Activated T-helper 1 cell treated with anti-CD3 and anti-CD28 coated beads, Interleukin-2, amount 50 U/mL, for 16 hours (primary cell): ENCODE measurements at places on chromosomes 13 and 19.

DNA sequence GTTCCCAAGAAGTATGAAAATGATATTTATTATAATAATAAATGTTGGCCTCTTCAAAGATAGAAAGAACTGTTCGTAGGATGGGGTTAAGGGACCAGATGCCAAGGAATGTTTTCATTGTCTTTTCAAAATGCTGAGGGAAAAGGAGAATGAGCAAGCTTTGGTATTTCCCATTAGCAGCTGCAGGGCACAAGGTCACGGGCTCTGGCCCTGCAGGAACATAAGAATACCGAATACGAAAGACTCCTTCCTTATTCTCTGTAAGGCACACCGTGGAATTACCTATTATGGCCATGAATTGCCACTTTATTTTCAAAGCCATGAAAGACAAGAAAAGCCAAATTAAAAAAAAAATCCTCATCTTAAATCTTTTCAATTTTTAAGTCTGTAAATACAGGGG is 49.6 kb upstream of the OLFM4 start:
- DNase-seq, result no peak

- no peak for DNase-seq
Observed at GRCh38 chr19:19321141-19321577, 530 bp downstream of the MAU2 start.

DNA sequence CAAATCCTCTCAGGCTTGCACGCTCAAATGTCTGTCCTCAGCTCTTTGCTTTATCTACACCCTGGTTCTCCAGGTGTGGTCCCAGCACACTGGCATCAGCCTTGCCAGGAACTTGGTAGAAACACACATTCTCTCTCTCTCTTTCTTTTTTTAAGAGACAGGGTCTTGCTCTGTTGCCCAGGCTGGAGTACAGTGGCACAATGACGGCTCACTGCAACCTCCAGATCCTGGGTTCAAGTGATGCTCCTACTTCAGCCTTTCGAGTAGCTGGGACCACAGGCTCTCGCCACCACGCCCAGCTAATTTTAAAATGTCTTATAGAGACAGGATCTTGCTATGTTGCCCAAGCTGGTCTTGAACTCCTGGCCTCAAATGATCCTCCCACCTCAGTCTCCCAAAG is 20.8 kb downstream of the ADGRL1 start:
- DNase-seq, result no peak

GRCh38 chr13:90792335-90792734 is 555.2 kb upstream of the MIR17HG start:
- DNase-seq, result no peak

- DNase-seq, result no peak
Observed at GRCh38 chr13:45194081-45194939, 6.5 kb downstream of the KCTD4 start.

GRCh38 chr13:98992355-98992754 is 14.5 kb upstream of the DOCK9 start:
- no peak for DNase-seq

- DNase-seq, result no peak
Observed at GRCh38 chr13:93345770-93346169, 119.2 kb downstream of the GPC6 start.

DNA sequence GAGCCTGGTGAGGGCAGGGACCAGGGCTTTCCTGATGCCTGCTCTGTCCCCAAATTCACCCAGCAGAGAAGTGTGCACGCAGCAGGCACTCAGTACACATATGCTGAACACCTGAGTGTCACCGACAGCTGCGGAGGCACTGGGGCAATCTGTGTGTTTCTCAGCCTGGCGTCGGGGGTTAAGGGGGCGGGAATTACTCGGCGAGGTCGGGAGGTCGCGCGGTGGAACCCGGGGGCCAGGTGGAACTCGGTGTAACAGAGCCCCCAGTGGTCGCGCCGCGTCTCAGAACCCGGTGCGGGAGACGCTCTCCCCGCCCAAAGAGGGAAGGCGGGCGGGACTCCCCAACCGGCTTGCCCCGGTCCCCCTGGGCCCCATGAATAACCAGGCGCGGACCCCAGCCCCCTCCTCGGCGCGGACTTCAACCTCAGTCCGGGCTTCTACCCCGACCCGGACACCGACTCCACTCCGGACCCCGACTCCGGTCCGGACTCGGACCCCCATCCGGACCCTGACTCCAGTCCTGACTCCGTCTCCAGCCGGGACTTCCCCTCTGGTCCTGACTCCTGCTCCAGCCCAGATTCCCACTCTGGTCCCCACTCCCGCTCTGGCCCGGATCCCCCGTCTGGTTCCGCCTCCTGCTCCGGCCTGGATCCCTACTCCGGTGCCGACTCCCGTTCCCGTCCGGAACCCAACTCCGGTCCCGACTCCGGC is at the start of gene SELENOV:
Gene SELENOV, plus strand, starts transcription at position 300 of the 711 bp plus-strand sequence. Its CDS starts 74 bp downstream, at position 374.
- DNase-seq, result no peak

- DNase-seq, result no peak
Observed at GRCh38 chr13:113258321-113259054, 38.6 kb upstream of the LAMP1 start.

GRCh38 chr19:4593409-4593851 is 33.9 kb upstream of the SEMA6B start:
- DNase-seq, result no peak

DNA sequence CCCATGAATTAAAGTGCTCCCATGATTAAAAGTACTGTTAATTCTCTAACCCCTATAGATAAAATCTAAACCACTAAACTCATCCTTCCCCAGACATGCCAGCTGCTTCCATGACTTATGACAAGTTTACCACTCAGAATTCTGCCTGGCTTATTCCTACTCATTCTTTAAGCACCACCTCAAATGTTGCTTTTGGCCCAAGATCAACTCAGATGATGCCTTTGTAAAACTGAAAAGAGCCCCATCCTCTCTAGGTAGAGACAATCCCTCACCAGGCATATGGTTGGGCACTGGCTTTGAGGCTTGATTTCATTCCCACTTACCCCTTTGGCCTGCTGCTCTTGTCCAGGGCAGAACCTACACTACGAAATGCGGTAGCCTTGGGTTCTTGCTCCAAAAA is 250.0 kb downstream of the DNAJC15 start:
- DNase-seq, result no peak

GRCh38 chr19:29837448-29837981 is 25.7 kb downstream of the CCNE1 start:
- DNase-seq, result no peak

GRCh38 chr19:7506385-7507328 is 9.2 kb upstream of the ZNF358 start:
- DNase-seq, result no peak

DNA sequence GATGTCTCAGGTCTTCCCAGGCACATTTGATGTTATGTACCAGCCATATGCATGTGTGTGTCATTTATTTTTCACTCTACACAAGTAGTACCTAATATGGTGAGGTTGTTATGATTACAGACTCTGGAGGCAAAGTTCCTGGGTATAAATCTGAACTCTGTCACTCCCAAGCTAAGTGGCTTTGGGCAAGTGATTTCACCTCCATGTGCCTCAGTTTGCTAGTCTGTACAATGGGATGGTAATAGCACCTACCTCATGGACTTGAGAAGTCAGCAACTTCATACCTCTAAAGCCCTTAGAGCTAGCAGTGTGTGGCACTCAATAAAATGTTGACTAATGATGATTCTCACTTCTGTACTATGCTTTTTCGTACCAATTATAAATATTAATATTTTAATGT is 3.9 kb upstream of the CATSPERG start:
- DNase-seq, result no peak

GRCh38 chr19:33403221-33403972 is 29.9 kb downstream of the CEBPG start:
- no peak for DNase-seq

DNA sequence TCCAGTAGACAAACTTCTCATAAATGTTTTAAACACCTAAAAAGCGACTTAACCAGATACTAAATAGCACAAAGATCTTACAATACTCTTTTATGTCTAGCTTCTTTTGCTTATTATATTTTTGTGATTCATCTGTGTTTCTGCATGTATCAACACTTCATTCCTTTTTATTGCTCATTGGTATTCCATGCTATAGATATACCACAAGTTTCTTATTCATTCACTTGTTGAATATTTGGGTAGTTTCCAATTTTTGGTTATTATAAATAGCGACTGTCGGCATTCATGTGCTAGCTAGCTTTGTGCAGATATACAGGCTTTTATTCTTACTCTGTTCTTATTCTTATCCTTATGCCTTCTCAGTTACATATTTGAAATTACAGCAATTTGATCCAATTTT is 50.0 kb upstream of the RGCC start:
- no peak for DNase-seq

- DNase-seq, result no peak
Observed at GRCh38 chr19:48772503-48772953, 17.2 kb downstream of the FGF21 start.

GRCh38 chr19:7909471-7910067 is 5.1 kb upstream of the TGFBR3L start:
- DNase-seq, result no peak

DNA sequence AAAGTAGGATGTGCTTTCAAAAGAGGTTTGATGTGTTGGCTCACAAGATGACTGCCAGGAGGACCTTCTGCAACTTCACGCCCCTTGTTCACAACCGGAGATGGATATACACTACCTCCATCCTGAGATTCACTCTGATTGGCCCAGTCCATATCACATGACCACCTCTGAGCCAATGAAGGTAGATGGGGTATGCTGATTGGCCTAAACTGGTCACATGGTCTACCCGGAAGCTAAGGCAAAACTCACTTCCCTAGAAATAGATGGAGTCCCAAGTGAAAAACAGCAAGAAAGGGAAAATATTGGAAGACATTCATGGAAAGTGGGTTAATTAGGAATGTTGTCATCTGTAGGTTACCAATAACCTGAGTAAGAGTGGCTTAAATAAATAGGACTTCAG is 119.7 kb upstream of the MRI1 start:
- DNase-seq, result no peak

DNA sequence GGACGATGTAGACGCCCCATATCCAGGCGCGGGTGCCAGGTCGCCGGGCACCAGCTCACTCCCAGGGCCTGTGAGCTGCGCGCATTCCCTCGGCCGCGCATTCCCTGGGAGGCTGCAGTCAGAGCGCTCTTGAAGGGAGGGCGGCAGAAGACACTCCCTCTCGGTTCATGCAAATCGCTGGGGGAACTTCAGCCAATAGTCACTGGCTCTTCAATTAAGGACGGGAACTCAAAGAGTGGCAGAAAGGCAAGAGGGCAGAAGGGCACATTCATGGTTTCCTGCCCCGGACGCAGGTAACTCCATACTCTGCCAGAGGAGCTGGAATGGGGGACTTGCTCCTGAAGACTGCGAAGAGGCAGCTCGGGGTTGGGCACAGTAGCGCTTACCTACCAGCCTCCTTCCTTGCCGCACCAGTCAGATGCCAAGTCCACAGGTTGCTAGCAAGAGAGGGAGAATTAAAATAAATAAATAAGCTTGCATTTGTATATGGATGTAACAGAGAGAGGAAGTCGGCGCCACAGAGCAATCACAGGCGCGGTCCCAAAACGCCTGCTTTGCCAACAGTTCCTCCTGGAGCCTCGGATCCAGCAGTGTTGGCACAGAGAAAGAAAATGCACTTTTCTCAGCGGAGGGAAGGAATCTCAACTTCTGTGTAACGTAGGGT is 459 bp downstream of the PCDH20 start:
- no peak for DNase-seq

DNA sequence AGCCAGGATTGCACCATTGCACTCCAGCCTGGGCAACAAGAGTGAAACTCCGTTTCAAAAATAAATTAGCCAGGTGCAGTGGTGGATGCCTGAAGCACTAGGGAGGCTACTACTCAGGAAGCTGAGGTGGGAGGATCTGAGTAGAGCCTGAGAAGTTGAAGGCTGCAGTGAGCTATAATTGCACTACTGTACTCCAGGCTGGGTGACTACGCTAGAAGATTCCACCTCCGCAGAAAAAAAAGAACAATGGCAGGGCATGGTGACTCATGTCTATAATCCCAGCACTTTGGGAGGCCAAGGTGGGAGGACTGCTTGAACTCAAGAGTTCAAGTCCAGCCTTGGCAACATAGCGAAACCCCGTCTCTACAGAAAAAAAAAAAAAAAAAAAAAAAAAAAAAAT is 20.5 kb downstream of the HAUS8 start:
- DNase-seq, result no peak

DNA sequence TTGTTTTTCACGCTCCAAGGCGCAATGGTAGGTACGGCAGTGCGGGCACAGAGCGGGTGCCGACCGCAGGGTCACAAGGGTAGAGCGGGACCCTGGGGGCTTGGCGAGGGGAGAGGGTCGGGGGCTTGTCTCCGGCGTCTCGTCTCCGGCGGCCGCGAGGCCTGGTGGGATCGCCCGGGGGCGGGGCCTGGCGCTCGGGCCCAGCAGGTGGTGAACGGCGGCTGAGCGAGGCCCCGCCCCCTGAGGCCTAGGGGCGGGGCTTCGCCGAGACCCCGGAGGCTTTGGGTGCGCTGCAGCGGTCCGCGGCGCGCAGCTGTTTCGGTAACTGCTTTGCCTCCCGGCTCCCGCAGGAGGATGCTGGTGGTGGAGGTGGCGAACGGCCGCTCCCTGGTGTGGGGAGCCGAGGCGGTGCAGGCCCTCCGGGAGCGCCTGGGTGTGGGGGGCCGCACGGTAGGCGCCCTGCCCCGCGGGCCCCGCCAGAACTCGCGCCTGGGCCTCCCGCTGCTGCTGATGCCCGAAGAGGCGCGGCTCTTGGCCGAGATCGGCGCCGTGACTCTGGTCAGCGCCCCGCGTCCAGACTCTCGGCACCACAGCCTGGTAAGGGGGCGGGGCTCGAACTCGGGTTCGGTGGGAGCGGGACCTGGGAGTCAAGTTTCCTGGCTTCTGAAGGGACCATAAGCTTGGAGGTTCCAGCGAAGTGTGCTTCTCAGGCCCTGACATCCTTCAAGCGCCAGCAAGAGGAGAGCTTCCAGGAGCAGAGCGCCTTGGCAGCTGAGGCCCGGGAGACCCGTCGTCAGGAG is at the start of gene TSEN34:
Gene TSEN34, plus strand, starts transcription at position 298 of the 800 bp plus-strand sequence. Its CDS starts 57 bp downstream, at position 355.
- DNase-seq, result peak; percentile 66

DNA sequence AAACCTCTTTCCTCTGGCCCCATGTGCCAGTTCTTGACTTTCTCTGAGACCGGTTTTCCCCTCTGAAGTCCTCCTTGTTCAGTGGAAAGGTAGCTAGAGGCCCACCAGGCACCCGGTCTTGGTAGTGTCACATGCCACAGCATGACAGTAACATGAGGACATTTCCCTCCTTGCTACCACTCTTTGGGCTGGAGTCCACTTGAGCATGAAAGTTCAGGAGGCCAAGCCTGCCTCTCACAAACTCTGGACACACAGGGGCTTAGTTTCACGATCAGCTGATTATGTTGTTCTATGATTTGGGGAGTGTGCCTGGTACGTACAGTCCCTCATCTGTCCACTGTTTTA is 45.6 kb downstream of the NFIX start:
- no peak for DNase-seq

DNA sequence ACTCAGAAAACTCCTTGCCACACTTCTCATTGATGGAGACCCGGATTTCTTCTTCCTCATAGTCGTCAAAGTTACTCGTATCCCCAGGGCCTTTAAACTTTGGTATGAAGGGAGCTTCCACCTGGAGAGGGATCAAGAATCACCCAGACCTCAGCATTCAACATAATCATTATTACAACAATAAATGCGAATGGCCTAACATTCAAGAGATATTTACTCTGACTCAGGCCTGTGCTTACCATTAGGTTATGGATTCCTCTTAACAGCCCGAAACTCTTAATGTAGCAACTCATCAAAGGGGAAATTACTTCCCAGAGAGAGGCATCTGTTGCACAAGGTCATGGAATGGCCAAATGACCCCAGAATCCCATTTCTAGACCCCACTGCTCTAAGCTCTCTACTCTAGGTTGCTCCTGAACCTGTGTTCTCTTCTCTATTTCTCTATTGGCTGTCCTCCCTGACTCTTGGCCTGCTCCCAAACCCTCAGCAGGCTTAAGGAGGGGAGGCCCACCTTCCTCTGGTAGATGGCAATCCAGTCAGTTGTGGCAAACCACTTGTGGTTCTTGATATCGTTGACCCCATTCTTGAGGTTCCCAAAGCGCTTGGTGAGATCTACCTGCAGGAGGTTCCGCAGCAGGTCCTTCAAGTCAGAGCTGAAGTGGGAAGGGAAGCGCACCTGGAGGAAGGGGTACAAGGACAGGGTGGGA is 2.7 kb upstream of the SAMD1 start:
- no peak for DNase-seq
